CMK (cell line): ENCODE measurements at places on chromosomes 11 and 22.

DNA sequence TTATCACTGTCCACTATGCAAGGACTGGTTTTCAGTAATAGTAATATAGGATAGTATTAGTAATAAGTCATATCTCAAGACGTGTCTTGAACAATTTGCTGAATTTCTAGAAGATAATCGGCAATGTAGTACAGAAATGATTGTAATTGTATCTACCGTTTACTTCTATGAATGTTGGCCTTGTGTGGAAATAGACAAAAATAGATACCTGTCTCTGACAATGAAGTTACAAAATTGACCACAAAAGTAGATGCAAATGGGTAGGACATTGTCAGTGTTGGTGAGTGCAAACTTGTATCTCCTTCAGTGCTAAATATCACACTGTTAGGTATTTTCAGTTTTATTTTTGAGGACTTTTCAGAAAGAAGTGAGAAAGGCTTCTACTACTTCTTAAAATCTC is 43.1 kb downstream of the SVIP start:
- DNase-seq = no peak

DNA sequence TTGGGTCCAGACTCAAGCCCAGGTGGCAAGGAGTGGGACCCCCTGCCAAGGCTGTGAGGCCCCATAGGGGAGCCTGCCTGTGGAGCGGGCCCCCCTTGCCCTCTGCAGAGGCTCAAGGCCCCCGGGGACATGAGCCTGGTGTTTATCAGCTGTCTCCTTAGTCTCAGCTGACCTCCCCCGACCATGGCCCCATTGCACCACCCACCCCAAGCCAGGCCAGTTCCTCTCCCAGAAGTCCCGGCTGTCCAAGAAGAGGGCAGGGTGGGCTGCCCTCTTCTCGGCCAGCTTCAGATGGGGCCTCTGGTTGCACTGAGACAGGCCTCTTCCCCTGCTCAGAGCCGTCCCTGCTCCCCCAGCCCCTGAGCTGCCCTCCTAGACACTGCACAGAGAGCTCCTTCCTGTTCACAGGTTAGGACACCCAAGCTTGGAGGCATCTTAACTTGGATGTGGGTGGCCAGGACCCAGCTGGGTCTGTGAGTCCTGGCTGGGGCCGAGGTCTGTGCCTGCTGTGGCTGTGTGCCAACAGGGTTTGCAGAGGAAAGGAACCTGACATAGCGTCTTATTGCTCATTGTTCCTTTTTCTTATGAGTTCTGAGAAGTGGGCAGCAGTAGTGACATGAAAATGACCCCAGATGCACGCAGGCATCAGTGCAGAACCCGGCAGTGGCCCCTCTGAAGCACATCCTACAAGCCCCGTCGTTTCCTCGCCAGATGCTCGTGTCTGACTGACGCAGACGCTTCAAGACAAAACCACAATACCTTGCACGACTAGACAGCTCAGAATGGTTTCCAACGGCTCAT is 5.4 kb downstream of the TRABD start:
- DNase-seq = no peak

- peak; percentile 46 for DNase-seq
These were observed 70.8 kb upstream of the NARS2 start for GRCh38 chr11:78645226-78646202.

- DNase-seq = no peak
These were observed 7.7 kb upstream of the MN1 start for GRCh38 chr22:27809226-27809603.

GRCh38 chr11:110409174-110409573 is 20.6 kb upstream of the FDX1 start:
- DNase-seq = no peak
